ENCODE measurements at places on chromosomes 4 and X.

- peak; percentile 20 for DNase-seq
Measured at GRCh38 chrX:10098270-10098713, 58.5 kb upstream of the CLCN4 start.

DNA sequence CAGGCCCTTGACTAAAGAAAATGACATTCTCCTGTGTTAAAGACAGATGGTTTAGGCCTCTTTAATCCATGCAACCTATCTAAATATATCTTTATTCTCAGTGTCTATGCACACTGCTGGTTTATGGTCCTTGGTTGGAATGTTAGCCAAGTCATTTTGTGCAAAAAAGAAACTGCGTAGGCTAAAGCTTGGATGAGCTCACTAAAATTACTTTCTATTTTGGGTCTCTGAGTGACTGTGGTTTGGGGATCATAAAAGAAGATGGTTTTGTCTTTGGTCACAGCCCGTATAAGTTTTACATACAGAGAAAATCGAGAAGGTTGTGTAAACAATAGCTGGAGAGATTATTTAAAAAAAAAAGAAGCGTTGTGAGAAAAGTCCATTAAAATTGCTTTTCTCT, 443.6 kb downstream of the UBE2NL start:
- peak; percentile 7 for DNase-seq

GRCh38 chr4:112589206-112589605, 47.5 kb downstream of the ZGRF1 start:
- DNase-seq = peak; percentile 20

DNA sequence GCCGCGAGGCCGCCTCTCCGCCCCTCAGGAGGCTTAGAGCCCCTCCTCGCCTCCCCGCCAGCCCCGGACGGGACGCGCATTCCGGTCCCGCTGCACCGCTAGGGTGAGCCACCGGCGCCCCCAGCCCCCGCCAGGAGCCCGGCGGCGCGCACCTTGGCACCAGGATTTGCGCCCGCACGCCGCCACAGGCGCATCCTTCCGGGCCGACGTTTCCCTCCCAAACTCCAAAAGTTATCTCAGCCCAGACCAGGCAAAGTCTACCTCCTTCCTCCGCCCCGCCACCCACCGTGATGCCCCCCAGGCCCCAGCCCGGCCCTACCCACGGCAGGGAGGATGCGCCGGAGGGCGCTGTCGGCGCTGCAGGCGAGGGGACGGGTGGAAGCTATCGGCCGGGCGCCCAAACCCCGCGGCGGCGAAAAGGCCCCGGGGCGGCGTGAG, 538 bp downstream of the SCML2 start:
- DNase-seq = peak; percentile 34

DNA sequence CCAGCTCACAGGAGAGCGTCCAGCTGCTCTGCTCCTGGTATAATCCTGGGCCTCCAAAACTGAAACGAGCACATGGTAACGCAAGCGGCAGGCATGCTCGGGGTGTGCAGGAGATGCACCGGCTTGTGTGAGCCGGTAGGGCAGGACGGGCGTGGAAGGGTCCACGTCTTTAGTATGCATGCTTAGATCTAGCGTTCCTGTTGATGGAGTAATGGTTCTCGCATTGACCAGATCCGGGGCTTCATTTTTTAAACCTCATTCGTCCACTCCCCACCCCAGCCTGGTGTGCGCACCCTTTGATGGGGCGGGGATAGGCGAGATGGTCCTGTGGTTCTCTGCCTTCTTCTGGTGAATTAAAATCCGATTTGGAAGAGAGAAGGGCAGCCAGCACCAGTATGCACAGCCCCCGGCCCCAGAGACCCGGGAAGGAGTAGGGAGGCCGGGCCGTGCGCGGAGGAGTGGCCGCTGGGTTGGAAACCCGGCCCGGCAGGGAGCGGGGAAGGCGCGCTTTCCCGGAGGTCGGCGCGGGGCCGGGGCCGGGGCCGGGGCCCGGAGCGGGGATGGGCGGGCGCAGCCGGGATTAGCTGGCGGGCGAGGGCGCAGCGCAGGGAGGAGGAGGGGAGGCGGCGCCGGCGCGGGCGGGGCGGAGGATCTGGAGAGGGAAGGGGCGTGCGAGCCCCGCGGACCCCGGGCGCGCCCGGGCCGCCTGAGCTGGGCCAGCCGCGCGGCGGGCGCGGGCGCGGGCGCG, 39.9 kb downstream of the FAM149A start:
- peak; percentile 73 for DNase-seq

DNA sequence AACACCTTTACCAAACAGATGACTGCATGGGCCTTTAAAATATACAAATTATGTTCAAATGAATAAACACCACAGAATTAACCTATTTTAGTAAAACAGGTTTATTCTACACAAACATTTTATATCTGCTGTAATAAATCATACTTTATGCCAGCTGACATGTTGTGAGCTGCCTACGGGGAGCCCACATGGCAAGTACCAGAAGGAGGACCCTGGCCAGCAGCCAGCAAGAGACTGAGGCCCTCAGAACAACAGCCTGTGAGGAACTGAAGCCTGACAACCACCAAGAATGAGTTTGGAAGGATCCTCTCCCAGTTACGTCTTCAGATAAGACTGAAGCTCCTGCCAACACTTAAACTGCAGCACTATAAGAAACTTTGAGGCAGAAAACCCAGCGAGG, 377.0 kb downstream of the PDGFC start:
- DNase-seq = no peak

GRCh38 chrX:23103546-23103945, 103.8 kb downstream of the DDX53 start:
- DNase-seq = no peak

DNA sequence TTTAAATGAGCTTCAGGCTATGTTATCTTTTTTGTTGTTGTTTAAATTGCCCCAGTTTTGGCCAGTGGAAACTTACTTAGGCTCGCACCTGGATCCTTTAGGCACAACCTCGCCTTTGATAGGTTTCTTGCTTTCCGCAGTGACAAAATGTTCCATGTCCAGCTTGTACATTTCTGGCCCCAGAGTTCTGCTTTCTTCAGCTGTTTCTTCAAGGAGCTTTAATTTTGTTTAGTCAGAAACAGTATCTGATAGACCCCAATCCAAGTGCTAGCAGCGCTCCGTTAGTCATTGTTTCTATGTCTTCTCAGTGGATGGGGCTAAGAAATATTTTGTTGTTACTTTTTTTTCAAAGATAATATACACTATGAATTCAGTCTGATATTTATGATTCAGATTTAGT, 82.8 kb downstream of the STIM2 start:
- no peak for DNase-seq

DNA sequence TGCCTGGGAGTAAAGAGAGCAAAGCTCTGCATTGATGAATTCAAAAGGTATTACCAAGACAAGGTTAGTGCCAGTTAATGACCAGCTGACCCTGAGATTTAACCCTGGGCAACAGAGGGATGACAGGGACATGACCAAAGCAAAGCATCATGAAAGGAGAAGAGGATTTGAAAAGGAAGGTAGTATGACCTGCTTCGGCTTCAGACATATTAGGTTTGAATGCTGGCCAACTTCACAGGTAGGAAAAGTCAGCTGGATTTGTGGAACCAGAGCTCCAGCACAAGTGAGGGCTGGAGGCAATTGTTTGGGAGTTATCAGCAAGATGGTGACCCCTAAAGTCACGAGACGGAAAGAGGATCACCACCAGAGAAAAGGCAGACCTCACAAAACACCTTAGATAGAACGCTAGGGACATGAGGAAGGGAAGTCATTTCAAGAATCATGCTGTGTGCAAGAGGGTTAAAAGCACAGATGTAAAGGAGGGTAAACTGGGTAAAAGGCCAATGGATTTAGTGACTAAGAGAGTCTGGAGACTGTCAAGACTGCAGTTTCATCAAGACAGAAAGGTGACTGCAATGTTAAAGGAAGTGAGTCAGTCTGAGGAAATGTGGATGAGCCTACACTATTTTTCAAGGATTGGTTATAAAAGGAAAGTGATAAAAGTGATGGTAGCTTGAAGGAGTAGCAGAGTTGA, 45.6 kb downstream of the SH3RF1 start:
- peak; percentile 66 for DNase-seq

DNA sequence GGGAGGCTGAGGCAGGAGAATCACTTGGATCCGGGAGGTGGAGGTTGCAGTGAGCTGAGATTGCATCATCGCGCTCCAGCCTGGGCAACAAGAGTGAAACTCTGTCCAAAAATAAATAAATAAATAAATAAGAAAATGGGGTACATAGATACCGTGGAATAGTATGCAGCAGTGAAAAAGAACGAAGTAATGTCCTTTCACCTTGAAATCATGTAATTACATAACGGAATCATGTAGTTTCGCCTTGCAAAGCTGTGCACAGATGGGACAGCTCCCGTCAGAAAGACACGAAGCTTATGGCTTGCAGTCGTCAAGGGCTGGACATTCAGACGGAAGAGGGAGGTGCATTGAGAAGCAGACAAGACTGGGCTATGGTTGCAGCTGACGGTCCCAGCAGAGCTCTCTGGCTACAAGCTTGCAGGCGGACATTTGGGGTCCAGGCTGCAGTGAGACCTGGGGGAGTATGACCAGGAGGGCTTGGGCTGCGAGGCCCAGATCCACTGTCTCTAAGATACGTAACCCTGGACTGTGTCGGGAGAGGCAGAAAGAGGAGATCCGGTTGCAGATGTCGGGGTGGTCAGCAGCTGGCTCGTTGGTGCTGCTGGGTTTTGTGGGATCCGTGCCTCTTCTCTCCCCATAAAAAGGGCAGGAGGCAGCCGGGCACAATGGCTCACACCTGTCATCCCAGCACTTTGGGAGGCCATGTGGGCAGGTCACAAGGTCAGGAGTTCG, 6.2 kb upstream of the P2RY8 start:
- DNase-seq = no peak

DNA sequence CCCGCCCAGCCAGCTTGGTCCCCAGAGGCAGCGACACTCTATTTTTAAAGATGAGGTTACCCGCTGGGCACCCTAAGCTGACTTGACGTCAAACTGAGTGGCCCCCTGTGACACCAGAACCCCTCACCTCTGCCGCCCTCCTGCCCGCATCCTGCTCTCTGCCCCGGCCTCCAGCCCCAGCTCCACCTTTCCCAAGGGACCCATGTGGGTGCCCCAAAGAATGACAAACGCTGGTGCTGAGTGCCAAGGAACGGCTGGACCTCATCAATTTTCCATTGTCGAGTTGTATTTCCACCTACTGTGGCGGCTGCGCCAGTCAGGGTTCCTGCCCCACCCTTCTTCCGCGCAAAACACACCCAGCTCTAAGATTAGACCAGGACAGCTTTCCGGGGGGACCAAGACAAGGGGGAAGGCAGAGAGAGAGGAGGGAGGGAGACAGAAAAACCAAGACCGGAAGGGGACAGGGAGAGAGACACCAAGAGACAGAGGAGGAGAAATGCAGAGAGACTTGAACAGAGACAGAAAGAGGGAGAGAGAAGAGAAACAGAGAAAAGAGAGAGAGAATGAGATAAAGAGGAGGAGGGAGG, 2.0 kb downstream of the PRKX start:
- DNase-seq = no peak

DNA sequence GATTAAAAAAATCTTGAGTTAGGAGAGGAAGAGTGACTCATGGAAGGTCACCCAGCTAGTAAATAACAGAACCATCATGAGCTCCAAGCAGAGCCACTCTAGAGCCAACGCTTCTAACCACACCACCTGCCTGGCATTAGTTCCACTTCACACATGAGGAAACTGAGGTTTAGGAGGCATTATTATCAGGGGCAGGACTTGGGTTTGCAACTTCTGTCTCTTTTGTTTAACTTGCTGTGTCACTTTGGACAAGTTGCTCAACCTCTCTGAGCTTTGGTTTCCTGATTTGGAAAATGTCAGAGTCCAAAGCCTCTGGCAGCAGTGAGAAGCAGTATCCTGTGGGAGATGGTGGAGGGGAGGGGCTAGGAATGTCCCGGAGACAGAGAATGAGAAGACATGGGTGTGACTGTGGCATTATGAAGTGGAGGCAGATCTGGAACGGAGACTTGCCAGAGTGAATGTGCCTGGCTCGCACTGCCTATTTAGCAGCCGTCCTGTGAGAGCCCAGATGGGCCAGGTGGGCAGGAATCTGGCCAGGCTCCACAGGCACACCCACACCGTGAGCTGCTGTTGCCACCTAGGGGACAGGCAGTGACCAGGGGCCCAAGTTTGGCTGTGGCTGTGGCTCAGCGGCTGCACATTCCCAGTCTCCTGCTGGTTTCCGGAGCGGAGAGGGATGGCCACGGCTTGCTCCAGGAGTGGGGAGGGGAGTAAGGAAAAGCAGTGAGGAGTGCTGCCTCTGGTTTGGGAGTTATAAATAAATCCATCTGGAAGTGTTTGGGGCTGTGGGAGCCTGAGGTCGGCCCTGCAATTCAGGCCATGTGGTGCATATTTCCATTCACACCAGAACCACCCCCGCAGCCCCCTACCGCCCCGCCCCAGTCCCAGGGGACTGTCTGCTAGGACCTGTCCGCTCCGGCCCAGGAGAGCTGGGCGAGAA, 93.4 kb downstream of the NHSL2 start:
- peak; percentile 52 for DNase-seq

DNA sequence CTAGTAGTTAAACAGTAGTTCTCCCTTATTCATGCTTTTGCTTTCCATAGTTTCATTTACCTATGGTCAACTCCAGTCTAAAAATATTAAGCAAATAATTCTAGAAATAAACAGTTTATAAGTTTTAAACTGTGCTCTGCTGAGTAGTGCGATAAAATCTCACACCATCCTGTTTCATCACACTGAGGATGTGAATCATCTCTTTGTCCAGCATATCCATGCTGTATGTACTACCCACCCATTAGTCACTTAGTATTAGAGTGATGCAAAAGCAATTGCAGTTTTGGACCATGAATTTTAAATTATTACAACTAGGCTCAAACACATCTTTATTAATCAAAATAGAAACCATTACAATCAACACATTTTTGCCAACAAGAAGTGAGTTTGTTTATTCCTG, 187.4 kb downstream of the TEX13C start:
- DNase-seq = peak; percentile 1

DNA sequence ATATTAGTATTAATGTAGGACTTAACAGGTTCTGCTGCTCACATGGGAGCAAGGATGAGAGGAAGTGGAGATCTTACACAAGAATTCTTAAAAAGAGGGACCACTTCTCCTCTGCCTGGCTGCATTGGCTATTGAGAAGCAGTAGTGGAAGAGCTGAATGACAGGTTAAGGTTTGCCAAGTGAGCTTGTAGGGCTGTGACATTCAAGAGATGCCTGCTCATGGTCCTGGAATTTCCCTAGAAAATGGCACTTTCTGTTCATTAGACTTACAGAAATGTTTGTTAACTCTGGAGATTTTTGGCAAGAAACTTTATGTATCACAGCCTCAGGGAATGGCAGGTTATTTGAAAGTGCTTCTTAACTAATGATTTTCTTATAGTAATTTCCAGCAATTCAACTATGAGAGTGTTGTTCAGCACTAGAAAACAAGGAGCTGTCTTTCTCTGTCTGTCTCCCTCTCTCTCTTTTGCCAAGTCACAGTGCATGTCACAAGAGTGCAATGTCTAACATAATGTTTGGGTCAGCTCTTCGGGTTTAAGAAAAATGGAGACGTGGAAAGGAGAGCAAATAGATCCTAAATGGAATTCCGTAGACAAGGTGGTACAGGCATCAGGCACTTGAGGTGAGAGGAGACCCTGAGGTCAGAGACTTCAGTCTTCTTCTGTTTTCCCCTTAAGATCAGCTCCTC, 8.3 kb upstream of the NAP1L5 start:
- DNase-seq = peak; percentile 35

DNA sequence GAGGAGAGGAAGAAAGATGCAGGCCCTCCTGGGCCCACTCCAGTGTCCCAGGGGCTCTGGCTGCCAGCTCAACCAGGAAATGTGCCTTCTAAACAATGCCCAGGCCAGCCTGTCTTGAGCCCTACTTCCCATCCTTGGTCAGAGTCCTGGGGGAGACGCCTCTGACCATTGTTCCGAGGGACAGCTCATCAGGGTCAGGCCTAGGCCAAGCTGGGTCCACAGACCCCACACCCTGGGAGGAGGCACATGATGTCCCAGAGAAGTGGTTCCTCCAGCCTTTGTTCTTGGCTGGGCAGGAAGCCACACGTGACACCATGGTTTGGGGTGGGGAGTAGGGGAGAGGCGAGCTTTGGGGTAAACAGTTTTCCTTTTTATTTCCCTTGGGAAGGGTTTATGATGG, 102.5 kb downstream of the EFNB1 start:
- DNase-seq = no peak

Data from GM03348 (cell line).